ENCODE measurements at places on chromosomes 2 and 18.
A peak's percentile ranks its signal among the peaks of the same experiment; 100 is the strongest.

DNA sequence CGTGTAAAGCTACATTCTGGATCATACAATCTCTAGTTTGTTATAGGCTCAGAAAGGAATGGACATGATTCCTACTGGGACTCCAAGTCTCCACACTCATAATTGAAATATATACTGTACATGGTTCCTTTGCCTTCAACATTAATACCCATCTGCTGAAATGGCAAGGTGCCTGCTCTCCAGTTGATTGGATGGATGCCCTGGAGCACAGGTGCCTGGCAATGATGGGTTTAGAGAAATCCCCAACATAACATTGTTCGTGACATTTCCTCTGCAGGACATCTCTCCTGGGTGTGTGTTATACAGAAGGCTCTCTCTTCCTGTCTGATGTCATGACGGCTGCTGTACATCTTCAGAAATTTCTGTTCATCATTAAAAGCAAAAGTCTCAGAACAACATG lies 449.7 kb upstream of the CWC22 start:
- DNase-seq = no peak

DNA sequence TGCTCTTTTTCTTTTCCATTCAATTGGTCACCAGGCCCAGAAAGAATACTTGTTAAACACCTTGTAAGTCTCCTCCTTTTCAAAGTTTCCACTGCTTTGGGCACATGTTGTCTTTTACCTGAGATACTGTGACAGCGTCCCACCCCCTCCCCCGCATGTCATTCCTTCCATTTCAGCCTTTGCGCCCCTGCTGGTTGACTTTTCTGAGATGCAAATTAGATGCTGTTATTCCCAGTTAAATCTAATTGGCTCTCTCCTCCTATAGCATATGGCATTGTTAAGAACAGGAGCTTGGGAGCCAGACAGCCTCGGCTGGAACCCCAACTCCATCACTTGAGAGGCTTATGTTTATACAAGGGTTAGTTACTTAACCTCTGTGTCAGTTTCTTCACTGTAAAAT lies 80.3 kb upstream of the GAREM1 start:
- no peak for DNase-seq

- no peak for DNase-seq
Measured at GRCh38 chr2:212842544-212843185, 304.1 kb upstream of the ERBB4 start.

- DNase-seq = no peak
Measured at GRCh38 chr2:173159791-173160463, 84.3 kb downstream of the MAP3K20 start.

DNA sequence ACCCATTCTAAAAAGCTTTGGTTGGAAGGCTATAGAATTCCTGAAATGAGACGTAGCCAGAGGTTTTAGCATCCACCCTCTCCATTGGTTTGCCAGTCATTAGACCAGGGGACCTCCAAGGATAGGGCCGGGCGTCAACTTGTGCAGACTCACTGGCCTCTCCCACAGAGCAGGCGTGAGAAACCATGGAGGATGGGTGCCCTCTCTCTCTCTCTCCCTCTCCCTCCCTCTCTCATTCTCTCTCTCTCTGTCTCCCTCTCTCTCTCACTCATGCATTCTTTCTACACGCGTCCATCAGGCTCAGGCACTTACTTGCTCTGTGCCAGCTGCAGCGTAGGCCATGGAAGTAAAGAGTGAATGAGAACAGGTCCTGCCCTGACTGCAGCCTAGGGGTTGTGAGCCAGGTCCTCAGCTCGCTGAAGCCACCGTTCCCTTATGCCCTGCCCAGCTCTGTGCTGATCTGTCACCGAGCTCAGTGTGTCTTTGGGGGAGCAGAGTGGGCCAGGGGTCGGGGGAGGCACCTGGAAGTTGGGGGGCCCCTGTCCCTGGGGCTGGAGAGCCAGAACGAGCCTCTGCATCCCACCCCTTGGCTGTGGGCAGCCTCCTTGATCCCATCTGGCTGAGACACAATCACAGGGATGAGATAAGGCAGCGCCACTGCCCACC lies 304.4 kb upstream of the HS6ST1 start:
- no peak for DNase-seq

DNA sequence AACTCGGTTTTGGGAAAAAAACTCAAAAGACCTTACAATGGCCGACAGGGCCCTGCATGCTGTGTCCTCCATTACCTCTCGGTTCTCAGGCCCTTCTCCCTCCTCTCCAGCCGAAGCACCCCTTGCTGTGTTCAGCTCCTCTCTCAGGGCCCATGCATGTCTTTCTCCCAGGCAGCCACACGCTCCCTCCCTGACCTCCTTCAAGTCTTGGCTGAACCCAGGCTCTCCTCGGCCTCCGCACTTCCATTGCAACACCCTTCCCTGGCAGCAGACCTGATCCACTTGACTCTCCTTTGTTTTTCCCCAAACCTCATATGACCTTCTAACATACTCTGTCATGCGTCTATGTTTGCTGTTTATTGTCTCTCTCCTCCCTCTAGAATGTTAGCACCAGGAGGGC lies 114.0 kb downstream of the CYP26B1 start:
- no peak for DNase-seq

DNA sequence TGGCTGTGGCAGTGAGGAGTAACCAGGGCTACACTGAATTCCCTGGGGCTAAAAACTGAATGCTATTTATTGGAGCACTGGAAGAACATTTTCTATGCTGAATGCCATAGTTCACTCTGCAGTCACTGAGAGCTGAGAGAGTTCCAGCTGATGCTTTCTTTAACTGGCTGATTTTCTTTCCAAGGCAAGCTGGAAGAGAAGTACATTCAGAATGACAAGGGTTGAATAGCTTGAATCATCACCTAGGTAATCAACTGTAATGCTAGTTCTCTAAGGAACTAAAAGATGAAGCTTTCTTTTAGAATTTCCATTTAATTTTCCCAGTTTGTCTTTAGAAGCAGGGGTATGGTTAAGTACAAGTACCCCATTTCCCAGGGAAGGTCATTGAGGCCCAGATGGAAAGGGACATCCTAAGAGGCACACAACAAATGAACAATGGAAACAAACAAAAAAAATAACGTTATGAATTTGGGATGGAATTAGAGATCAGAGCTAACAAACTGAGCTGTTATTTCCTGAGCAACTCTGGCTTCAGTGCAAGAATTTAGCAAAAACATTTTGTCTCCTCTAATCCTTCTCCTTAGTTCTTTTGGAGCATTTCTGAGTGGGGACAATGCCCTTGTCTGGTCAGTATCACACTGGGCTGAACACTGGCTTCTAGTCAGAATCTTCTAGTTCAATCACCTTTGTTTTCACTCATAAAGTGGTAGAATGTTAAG lies 132.8 kb upstream of the REG3A start:
- peak; percentile 46 for DNase-seq

- DNase-seq = no peak
Measured at GRCh38 chr2:239793836-239794235, 231.3 kb downstream of the NDUFA10 start.

DNA sequence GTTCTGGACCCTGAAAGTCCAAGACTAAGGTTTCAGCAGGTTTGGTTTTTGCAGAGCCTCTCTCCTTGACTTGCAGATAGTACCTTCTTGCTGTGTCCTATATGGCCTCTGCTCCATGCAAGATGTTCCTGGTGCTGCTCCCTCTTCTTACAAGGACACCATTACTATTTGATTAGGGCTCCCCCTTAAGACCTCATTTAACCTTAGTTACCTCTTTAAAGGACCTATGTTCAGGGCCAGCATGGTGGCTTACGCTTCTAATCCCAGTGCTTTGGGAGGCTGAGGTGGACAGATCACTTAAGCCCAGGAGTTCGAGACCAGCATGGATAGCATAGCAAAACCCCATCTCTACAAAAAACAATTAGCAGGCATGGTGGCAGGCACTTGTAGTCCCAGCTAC lies 179.0 kb downstream of the SLC39A10 start:
- DNase-seq = no peak

DNA sequence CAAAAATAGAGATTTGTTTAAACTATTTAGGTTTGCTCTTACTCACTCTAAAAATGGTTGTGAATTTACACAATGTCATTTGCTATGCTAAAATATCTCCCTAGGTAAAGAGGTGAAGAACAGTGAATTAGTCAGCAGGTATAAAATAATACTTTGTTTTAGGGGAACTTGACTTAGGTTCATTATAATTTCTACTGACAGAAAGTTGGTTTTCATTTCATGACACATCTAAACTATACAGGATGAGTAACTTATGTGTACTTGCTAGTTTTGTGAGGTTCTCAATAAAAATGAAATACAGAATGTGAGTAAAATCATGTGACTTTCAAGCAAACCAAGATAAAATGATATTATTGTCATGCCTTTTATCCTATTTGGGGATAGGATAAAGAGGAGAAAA lies 66.0 kb downstream of the DIS3L2 start:
- DNase-seq = no peak

GRCh38 chr2:238716585-238716984 lies 131.3 kb upstream of the TWIST2 start:
- DNase-seq = no peak

DNA sequence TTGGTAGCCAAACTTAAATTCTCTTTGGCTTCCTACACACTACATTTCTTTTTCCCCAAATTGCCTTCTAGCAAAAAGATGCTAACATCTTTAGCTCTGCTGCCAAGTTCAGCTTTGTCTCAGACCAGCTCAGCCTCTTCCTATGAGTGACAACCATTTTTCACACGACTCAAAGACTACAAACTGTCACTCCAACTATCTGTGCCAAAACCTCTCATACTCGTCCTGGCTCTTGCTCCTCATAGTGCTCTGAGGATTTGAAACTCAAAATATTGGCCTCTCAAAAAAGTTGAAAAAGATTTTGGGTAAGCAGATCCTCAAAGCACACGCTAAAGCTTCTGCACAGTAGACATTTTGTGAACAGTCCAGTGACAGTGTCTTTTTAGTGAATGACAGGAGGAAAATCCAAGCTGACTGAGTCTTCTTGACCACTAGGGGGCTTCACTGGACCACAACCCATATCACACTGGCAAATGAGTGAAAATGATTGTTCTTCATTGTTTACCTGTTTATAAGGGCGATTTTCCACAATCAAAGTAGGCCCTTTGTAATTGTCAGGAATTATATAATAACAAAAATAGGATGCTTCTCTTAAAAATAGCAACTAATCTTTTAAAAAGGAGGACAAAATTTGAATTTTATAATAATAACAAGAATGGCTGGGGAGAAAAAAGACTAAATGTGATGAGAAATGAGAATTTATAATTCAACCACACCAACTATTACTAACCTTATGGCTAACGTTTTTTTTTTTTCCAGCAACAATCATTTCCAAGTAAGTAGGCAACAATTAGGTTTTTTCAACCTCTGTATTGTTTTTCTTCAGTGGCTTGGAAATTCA lies 85.5 kb upstream of the PGAP1 start:
- peak; percentile 76 for DNase-seq

GRCh38 chr2:225177098-225177497 lies 134.8 kb upstream of the DOCK10 start:
- DNase-seq = peak; percentile 28

- DNase-seq = no peak
Measured at GRCh38 chr2:120299561-120299960, 46.4 kb upstream of the INHBB start.

DNA sequence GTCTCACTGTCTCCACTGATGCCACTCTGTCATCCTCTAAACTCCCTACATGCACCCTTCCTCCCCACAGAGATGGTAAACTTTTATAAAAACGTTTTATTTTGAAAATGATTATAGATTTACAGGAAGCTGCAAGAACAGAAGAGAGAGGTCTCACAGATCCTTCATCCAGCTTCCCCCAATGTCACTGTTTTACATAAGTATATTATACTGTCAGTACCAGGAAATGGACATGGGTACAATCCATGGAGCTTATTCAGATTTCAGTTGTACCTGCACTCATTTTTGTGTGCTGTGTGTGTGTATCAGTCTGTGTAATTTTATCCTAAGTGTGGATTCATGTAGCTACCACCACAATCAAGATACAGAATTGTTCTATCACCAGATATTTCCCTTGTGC lies 46.7 kb upstream of the FOXI3 start:
- DNase-seq = no peak

DNA sequence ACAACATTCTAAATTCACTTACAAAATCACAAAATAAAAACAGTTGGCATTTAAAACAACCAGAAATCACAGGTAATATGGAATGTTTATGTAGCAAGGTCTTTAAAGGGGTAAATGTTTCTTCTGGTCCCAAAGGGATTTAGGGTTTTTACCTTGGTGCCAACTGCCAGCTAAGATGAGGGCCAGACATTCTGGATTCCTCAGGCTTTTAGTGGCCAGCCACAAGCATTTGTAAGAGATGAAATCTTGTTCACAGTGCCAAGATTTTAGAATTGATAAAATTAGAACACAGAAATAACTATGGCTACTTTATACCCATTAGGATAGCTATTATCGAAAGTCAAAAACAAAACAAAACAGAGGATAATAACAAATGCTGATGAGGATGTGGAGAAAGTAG lies 60.4 kb upstream of the CDKL4 start:
- DNase-seq = no peak

GRCh38 chr2:45119855-45120254 lies 110.6 kb upstream of the SIX2 start:
- DNase-seq = no peak

DNA sequence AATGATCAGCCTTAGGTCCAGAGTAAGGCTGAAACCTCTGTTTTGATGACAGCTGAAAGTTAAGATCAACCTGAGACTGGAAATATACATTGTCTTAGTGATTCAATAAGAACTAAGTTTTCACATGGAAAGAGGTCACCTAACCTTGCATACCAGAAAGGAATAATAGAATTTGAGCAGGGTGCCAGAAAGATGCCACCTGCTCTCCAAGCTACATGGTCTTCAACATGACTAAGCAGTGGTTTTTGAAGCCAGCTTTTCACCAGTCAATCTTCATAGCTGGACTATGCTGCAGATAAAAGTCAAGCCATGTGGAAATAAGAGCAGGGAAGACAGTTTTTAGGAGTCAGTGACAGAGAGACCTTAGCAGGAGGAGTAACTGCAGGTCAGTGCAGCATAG lies 589.4 kb upstream of the SYT4 start:
- no peak for DNase-seq

- DNase-seq = no peak
Measured at GRCh38 chr2:128633501-128633900, 314.8 kb upstream of the HS6ST1 start.

DNA sequence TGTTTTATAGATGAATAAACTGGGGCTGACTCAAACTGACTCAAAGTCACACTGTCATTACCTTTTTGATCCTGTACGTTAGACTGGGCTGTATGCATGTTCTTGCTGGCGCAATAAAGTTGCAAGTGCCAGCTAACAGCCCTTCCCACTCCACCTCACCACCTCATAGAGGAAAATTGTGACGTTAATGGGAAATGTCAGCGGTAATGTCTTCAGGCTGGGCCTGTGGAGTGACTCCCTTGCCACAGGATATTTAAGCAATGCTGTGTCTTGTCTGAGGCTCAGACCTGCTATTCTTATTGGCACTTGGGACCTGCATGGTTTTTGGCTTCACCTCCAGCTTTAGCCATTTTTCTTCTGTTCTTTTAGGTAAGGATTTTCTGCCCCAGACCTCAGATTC lies 25.2 kb upstream of the CASP10 start:
- DNase-seq = no peak

- no peak for DNase-seq
Measured at GRCh38 chr2:145256551-145256950, 736.6 kb upstream of the ZEB2 start.

GRCh38 chr18:7898181-7898580 lies 331.1 kb downstream of the PTPRM start:
- no peak for DNase-seq

All from putamen (tissue), 1 donor.